ENCODE measurements at places on chromosomes 6 and 20. TPM values are rescaled to one million over a fixed set of nuclear protein-coding genes. Genes with fewer than 3 reads are reported as not detected.

GRCh38 chr20:62646851-62647520 is 4.7 kb downstream of the SLCO4A1 start:
- no peaks in the 10 kb centered on the region for H3K36me3 ChIP-seq
- DNase-seq, result no peak
- H3K4me1 ChIP-seq, result peaks cover 22% of the 10 kb centered on the region
- H3K27me3 ChIP-seq, result peaks cover 13% of the 10 kb centered on the region
- no peak overlapping the region for H3K27ac ChIP-seq
- no peak overlapping the region for H3K4me3 ChIP-seq

SERPINB6 gene
- 222 TPM for total RNA-seq

KIF25 gene
- not detected for total RNA-seq

DNA sequence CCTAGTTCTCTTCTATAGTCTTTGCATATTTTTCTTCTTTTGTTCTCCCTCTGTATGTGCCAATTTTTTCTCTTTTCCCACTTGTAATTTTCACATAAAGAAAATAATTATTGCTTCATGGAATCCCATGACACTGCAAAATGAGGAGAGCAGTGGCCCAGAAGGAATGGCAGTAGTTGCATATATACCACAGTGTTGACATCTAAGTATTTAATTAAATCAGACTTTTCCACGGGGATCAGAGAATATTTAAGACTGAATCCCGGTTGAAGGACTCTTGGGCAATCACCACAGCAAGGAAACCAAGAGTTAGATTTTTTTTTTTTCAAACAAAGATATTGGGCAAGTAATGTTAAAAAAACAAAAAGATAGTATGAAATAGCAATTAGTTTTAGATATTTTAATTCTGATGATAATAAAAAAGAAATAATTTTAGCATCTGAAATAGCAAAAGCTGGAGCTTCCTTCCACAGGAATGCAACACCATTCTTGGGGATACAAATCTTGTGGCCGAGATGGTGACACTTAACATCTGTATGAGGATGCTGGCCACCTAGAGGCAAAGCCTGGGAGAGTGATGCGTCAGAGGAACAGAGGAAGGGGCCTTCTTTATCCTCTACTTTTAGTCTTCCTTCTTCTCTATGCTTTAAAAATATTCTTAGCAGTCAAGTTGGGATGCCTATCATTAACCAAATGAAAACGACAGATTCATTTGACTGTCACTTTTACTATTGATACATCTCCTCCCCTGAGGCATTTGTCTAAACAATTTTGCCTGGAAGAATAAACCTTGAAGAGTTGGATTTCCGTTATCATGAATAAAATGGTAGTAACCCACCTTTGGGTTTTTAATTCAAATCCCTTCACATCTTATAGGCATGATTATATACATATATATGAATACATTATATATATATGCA is 356.2 kb downstream of the GJA1 start:
- H3K27ac ChIP-seq, result no peak overlapping the region
- no peaks in the 10 kb centered on the region for H3K36me3 ChIP-seq
- no peaks in the 10 kb centered on the region for H3K27me3 ChIP-seq
- DNase-seq, result no peak

- H3K36me3 ChIP-seq, result no peaks in the 10 kb centered on the region
- no peaks in the 10 kb centered on the region for H3K27me3 ChIP-seq
- H3K27ac ChIP-seq, result no peak overlapping the region
- no peak overlapping the region for H3K4me3 ChIP-seq
- H3K4me1 ChIP-seq, result no peaks in the 10 kb centered on the region
- DNase-seq, result no peak
Observed at GRCh38 chr6:5638666-5639065, 368.1 kb downstream of the NRN1 start.
